ENCODE measurements at places on chromosomes 3 and 15. TPM values are rescaled to one million over a fixed set of nuclear protein-coding genes. Genes with fewer than 3 reads are reported as not detected.

ANKRD34C gene
- total RNA-seq: not detected

GRCh38 chr15:58048261-58048660 is 17.2 kb downstream of the ALDH1A2 start:
- no peaks in the 10 kb centered on the region for H3K4me1 ChIP-seq
- H3K4me3 ChIP-seq: no peak overlapping the region
- no peak for DNase-seq
- no peaks in the 10 kb centered on the region for H3K36me3 ChIP-seq
- H3K27ac ChIP-seq: no peak overlapping the region

DNA sequence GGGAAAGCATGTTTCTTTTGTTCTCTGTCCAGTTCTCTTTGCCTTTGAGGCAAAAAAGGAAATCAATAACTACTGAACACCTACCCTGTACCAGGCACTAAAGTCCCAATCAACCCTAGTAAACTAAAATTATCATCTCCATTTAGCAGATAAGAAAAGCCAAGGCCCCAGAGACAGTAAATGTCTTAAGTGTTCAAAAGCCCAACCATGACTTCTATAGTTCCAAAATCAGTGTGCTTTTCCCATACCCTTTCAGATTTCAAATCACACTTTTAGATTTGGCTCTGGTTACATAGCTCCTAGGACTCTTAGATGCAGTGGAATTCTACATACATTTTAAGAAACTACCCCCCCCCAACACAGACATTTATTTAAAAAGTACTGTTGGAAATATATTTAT is 63.5 kb downstream of the UACA start:
- no peak for DNase-seq
- H3K4me3 ChIP-seq: no peak overlapping the region
- H3K27ac ChIP-seq: no peak overlapping the region
- H3K36me3 ChIP-seq: no peaks in the 10 kb centered on the region

GRCh38 chr15:33742306-33742705 is 226.0 kb upstream of the CHRM5 start:
- no peak for DNase-seq
- no peaks in the 10 kb centered on the region for H3K27me3 ChIP-seq
- H3K36me3 ChIP-seq: no peaks in the 10 kb centered on the region
- H3K4me3 ChIP-seq: no peak overlapping the region
- H3K4me1 ChIP-seq: no peaks in the 10 kb centered on the region
- no peak overlapping the region for H3K27ac ChIP-seq

SLC24A1 gene
- total RNA-seq: 4.3 TPM

DNA sequence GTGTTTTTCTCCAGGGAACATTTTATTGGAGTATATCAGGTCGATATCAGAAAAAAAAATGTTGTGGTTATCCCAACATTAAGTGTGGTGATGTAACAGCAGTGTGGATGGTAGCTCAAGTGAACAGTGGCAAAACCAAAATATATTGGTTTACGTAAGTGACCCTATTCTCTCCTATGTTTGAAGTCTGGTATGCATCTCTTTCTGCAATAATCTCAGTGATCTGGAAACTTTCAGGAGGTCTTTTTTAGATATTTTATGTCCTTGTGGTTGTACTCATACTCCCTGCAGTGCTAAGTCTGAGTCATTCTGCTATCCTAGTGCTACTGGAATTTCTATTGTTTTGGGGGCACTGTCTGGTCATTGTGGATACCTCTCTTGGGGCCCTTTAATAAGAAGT is 137.9 kb downstream of the SNRPN start:
- DNase-seq: no peak
- no peaks in the 10 kb centered on the region for H3K4me1 ChIP-seq
- H3K27me3 ChIP-seq: no peaks in the 10 kb centered on the region
- no peak overlapping the region for H3K27ac ChIP-seq
- H3K36me3 ChIP-seq: peaks cover 81% of the 10 kb centered on the region

GRCh38 chr3:133570937-133571320 is 2.6 kb upstream of the CDV3 start:
- H3K4me3 ChIP-seq: no peak overlapping the region
- no peak overlapping the region for H3K27ac ChIP-seq
- H3K36me3 ChIP-seq: peaks cover 15% of the 10 kb centered on the region
- peaks cover 23% of the 10 kb centered on the region for H3K4me1 ChIP-seq
- DNase-seq: no peak

KNL1 gene
- 75.0 TPM for total RNA-seq

DNA sequence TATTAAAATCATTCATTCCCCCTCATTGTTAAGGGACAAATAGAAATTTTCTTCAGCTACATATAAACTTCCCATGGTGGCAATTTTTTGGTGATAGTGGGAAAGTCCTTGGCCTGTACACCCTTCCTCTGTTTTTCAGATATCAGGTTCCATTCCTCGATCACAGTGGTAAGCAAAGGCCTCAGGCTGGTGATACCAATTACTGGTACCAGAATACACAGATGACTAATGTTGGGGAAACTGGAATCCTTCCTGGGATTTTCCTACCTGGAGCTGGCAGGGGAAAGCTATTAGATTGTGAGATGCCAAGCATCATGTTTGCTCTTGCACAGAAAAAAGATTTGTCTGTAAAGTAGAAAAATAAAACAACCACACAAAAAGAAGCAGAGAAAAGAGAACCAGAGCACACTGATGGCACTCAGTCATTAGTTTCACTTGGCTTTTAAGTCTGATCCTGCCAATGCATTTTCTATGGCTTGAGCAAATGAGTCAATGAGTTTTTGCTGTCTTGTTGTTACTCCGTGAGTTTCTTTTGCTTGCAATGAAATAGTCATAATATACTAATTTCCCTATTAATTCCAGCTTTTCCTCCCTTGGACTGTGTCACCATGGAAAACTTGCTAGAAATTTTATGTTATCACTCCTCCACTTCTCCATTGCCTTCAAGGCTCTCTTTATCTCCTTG is 795.0 kb downstream of the ROBO1 start:
- H3K4me3 ChIP-seq: no peak overlapping the region
- H3K4me1 ChIP-seq: no peaks in the 10 kb centered on the region
- H3K27me3 ChIP-seq: no peaks in the 10 kb centered on the region
- no peaks in the 10 kb centered on the region for H3K36me3 ChIP-seq

GRCh38 chr3:55452886-55453285 is 34.2 kb downstream of the WNT5A start:
- DNase-seq: no peak
- no peaks in the 10 kb centered on the region for H3K4me1 ChIP-seq
- H3K27ac ChIP-seq: no peak overlapping the region
- H3K27me3 ChIP-seq: no peaks in the 10 kb centered on the region
- no peaks in the 10 kb centered on the region for H3K36me3 ChIP-seq
- no peak overlapping the region for H3K4me3 ChIP-seq

ANKRD63 gene
- total RNA-seq: not detected

- no peak for DNase-seq
- no peak overlapping the region for H3K27ac ChIP-seq
- no peaks in the 10 kb centered on the region for H3K27me3 ChIP-seq
- peaks cover 25% of the 10 kb centered on the region for H3K4me1 ChIP-seq
- H3K36me3 ChIP-seq: peaks cover 2% of the 10 kb centered on the region
These were observed 59.5 kb downstream of the PIK3CB start for GRCh38 chr3:138775254-138775595.

GRCh38 chr15:82535566-82536408 is 4.5 kb downstream of the RPS17 start:
- peaks cover 35% of the 10 kb centered on the region for H3K4me1 ChIP-seq
- no peak for DNase-seq
- peak overlapping the region; percentile 74 for H3K27ac ChIP-seq
- no peaks in the 10 kb centered on the region for H3K27me3 ChIP-seq
- H3K36me3 ChIP-seq: peaks cover 58% of the 10 kb centered on the region

USP3 gene
- total RNA-seq: 50.5 TPM

GRCh38 chr3:53702776-53703530 is 143.3 kb downstream of the CHDH start:
- no peaks in the 10 kb centered on the region for H3K36me3 ChIP-seq
- H3K4me1 ChIP-seq: peaks cover 19% of the 10 kb centered on the region
- peaks cover 11% of the 10 kb centered on the region for H3K27me3 ChIP-seq
- DNase-seq: peak; percentile 30

TTBK2 gene
- total RNA-seq: 20.0 TPM
